ENCODE measurements at places on chromosomes 4 and X. TPM values are rescaled to one million over a fixed set of nuclear protein-coding genes. Genes with fewer than 3 reads are reported as not detected.
A peak's percentile ranks its signal among the peaks of the same experiment; 100 is the strongest.

AMOT gene
- 3.0 TPM for polyA plus RNA-seq

SATL1 gene
- polyA plus RNA-seq, result not detected

S100P gene
- not detected for polyA plus RNA-seq

CPE gene
- polyA plus RNA-seq, result 53.9 TPM

CT45A3 gene
- not detected for polyA plus RNA-seq

- no peak overlapping the region for H3K4me3 ChIP-seq
- no peak overlapping the region for H3K27ac ChIP-seq
- H3K27me3 ChIP-seq, result no peaks in the 10 kb centered on the region
- H3K4me1 ChIP-seq, result no peaks in the 10 kb centered on the region
- H3K36me3 ChIP-seq, result no peaks in the 10 kb centered on the region
These were observed 22.4 kb upstream of the ADH4 start for GRCh38 chr4:99166544-99166943.

DNA sequence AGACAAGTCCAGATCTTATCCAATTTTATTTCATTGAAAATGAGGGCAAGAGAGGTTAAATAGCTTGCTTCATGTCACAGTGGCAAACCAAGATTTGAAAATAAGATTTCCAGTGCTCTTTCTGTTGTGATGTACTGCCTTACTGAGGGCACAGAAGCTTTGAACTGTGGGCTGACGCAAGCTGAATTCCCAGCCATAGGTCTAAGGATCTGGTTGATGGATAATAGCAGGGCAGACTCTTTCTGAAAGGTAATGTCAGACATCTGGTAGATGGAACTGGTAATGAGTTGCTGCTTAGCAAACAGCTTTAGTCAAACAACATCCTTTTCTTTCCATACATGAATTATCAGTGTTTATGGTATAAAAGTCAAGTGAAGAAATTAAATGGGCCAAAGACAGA, 193.9 kb upstream of the RASGEF1B start:
- no peak for DNase-seq
- no peaks in the 10 kb centered on the region for H3K4me1 ChIP-seq
- H3K4me3 ChIP-seq, result no peak overlapping the region
- H3K27me3 ChIP-seq, result 0 out of 2 replicates have a peak, but pooled peaks cover 6% of the 10 kb centered on the region
- H3K27ac ChIP-seq, result no peak overlapping the region
- no peaks in the 10 kb centered on the region for H3K36me3 ChIP-seq

DNA sequence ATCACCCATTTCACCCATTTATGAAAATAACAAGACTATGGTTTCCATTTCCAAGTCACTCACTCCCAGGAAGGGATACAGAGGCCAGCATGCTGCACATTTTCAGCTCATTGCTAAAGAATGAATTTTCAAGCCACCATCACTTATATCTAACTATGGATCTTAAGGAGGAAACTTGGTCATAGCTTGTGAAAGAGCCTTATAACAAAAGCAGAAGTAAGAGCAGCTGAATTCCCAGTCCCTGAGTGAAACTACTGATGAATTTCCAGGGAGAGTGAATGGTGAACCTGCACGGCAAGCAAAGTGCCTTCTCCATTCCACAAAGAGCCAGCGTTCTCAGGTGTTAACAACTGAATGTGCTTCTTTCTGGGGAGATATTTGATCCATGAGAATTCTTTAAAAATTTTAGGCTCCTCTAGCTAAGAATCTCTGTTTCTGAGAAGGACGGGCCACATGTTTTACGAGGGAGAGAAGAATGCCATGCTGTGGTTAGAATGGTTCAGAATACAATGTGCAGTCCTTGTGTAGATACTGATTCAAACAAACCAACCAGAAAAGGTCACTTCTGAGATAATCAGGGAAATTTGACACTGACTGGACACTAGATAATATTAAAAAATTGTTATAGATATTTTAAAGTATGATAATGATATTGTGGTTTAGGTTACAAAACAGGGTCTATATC, 24.0 kb downstream of the BTC start:
- H3K4me1 ChIP-seq, result no peaks in the 10 kb centered on the region
- H3K4me3 ChIP-seq, result no peak overlapping the region
- no peaks in the 10 kb centered on the region for H3K27me3 ChIP-seq
- no peak for DNase-seq

- no peak overlapping the region for H3K4me3 ChIP-seq
- H3K27ac ChIP-seq, result no peak overlapping the region
- no peaks in the 10 kb centered on the region for H3K27me3 ChIP-seq
- no peak for DNase-seq
- peaks cover 27% of the 10 kb centered on the region for H3K4me1 ChIP-seq
These were observed 9.3 kb downstream of the RNF4 start for GRCh38 chr4:2478229-2478628.

DNA sequence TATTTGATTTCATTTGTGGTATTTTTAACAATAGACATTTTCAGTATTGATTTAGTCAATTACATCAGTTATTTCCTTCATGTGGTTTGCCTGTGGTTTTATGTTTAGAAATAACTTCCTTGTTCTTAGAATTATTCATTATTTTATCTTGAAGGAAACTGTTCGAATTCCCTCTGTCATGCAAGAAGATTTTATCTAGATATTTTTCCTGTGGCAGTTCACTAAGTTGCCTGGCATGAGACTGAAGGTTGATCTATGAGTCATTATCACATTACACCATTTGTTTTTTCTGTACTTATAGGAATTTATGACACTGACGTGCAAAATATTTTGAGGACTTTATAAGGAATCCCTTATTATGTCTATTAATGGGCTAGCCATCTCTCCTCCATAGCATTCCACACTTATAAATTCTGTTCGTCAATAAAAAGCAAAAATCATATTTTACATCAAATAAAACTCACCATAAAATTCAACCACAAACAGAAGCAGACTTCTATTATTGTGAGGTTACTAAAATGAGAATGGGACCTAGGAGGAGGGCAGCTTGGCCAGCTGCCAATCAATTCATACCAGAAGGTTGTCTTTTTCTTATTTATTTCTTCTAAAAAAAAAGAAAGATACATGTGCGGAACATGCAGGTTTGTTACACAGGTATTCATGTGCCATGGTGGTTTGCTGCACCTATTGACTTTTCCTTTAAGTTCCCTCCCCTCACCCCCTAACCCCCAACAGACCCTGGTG, 179.0 kb downstream of the KCNIP4 start:
- DNase-seq, result peak; percentile 70
- peaks cover 9% of the 10 kb centered on the region for H3K27me3 ChIP-seq
- peaks cover 12% of the 10 kb centered on the region for H3K4me1 ChIP-seq
- no peak overlapping the region for H3K27ac ChIP-seq
- H3K4me3 ChIP-seq, result no peak overlapping the region

GRCh38 chrX:18877469-18877868, 106.4 kb downstream of the PHKA2 start:
- H3K27me3 ChIP-seq, result no peaks in the 10 kb centered on the region
- H3K36me3 ChIP-seq, result no peaks in the 10 kb centered on the region
- H3K27ac ChIP-seq, result no peak overlapping the region
- H3K4me3 ChIP-seq, result no peak overlapping the region

DNA sequence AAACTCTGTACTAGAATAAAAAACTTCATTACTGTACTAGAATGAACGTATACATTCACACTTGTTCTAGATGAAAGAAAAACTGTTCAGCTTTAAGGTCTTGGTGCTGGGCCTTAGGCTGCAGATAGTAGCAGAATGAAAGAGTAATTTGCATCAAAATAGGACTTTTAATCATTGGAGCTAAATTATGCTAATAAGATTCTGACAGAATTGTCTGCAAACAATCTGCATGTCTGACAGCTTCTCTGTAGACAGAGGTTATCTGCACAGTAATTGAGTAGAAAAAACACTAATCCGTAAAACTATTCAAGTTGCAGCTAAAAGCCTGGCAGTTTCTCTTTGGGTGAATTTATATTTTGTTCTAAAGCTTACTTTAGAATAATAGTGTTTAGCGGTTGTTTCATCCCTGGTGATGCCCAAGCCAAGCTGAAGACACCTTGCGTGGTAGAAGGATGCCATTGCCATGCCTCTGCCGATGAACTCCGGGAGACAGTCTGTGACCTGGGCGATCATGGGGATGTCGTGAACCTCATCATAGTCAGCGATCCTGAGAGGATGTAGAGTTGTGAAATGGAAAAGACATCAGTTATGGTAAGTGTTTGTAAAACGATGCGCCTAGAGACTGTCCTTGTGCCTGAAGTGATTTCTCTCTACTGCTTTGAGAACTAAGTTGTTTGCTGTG, 25.3 kb downstream of the LRP2BP start:
- H3K4me1 ChIP-seq, result no peaks in the 10 kb centered on the region

- no peak overlapping the region for H3K27ac ChIP-seq
- no peaks in the 10 kb centered on the region for H3K27me3 ChIP-seq
- H3K4me3 ChIP-seq, result no peak overlapping the region
- H3K4me1 ChIP-seq, result no peaks in the 10 kb centered on the region
These were observed 23.2 kb upstream of the FAM90A26 start for GRCh38 chr4:9146967-9147366.

DNA sequence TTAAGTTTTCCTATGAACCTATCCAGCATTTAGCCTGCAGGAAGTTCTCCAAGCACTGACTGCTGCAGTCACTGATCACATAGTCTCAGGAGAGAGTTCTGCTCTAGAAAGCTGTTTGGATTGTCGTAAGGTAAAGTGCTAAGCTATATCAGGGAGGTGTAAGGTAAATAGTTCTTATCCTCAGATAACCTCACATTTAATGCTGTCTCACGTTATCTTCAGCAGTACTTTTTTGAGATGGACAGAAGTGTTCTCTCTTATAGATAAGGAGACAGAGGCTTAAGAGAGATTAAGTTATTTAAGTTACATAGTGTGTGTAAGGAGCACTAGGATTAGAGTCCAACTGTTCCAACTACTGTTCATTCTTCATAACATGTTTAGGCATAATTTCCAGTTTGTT, 77.9 kb downstream of the STIM2 start:
- no peak overlapping the region for H3K27ac ChIP-seq
- H3K4me3 ChIP-seq, result no peak overlapping the region
- no peaks in the 10 kb centered on the region for H3K27me3 ChIP-seq
- H3K4me1 ChIP-seq, result no peaks in the 10 kb centered on the region

GRCh38 chr4:173509036-173510001, 20.7 kb downstream of the HAND2 start:
- peak overlapping the region; percentile 88 for H3K4me3 ChIP-seq
- peaks cover 10% of the 10 kb centered on the region for H3K4me1 ChIP-seq
- H3K27ac ChIP-seq, result peak overlapping the region; percentile 67
- no peaks in the 10 kb centered on the region for H3K27me3 ChIP-seq
- no peaks in the 10 kb centered on the region for H3K36me3 ChIP-seq

GRCh38 chr4:5322321-5322720, 271.0 kb downstream of the STK32B start:
- no peaks in the 10 kb centered on the region for H3K4me1 ChIP-seq
- no peaks in the 10 kb centered on the region for H3K36me3 ChIP-seq
- no peaks in the 10 kb centered on the region for H3K27me3 ChIP-seq
- peak; percentile 41 for DNase-seq
- H3K4me3 ChIP-seq, result no peak overlapping the region

DNA sequence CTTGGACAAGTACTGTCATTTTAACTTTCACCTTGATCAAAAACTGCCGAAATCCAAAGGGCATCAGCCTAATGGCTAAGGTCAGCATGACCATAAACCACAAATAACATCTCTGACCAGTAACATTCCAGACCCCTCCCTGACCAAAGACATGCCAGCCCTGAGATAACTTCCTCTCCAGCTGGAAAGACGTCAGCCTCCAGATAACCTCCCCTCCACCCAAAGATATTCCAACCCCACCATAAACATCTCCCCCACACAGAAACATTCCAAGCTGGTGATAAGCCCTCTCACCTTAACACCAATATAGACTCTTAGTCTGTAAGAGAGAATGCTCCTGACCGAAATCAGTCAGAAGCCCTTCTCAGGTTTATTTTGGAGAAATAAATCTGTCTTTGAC, 7.4 kb downstream of the PPP1R2C start:
- H3K36me3 ChIP-seq, result no peaks in the 10 kb centered on the region
- H3K4me3 ChIP-seq, result no peak overlapping the region
- no peaks in the 10 kb centered on the region for H3K4me1 ChIP-seq
- H3K27me3 ChIP-seq, result no peaks in the 10 kb centered on the region
- no peak for DNase-seq
- no peak overlapping the region for H3K27ac ChIP-seq

- no peaks in the 10 kb centered on the region for H3K27me3 ChIP-seq
- DNase-seq, result no peak
- no peak overlapping the region for H3K27ac ChIP-seq
- no peaks in the 10 kb centered on the region for H3K4me1 ChIP-seq
- no peaks in the 10 kb centered on the region for H3K36me3 ChIP-seq
These were observed 249.1 kb downstream of the RPA4 start for GRCh38 chrX:97132664-97133415.

DNA sequence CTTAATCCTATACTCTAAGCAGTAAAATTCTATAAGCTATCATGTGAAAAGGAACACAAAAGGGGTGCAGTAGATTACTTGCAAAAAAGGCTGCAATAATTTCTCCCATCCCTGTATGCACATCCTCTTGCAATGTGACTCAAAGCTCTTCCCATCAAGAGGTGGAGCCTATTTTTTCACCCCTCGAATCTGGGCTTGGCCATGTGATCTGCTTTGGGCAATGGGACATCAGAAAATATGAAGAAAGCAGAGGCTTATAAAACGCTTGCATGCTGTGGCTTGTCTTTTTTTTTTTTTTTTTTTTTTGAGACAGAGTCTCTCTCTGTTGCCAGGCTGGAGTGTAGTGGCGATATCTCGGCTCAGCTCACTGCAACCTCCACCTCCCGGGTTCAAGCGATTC, 33.0 kb downstream of the GEMIN8 start:
- no peak overlapping the region for H3K4me3 ChIP-seq
- no peaks in the 10 kb centered on the region for H3K4me1 ChIP-seq
- no peaks in the 10 kb centered on the region for H3K36me3 ChIP-seq
- DNase-seq, result no peak
- no peak overlapping the region for H3K27ac ChIP-seq

GRCh38 chr4:26106776-26107175, 192.8 kb downstream of the SMIM20 start:
- H3K4me1 ChIP-seq, result no peaks in the 10 kb centered on the region
- no peak overlapping the region for H3K4me3 ChIP-seq
- DNase-seq, result no peak
- peaks cover 68% of the 10 kb centered on the region for H3K27me3 ChIP-seq
- no peak overlapping the region for H3K27ac ChIP-seq

DNA sequence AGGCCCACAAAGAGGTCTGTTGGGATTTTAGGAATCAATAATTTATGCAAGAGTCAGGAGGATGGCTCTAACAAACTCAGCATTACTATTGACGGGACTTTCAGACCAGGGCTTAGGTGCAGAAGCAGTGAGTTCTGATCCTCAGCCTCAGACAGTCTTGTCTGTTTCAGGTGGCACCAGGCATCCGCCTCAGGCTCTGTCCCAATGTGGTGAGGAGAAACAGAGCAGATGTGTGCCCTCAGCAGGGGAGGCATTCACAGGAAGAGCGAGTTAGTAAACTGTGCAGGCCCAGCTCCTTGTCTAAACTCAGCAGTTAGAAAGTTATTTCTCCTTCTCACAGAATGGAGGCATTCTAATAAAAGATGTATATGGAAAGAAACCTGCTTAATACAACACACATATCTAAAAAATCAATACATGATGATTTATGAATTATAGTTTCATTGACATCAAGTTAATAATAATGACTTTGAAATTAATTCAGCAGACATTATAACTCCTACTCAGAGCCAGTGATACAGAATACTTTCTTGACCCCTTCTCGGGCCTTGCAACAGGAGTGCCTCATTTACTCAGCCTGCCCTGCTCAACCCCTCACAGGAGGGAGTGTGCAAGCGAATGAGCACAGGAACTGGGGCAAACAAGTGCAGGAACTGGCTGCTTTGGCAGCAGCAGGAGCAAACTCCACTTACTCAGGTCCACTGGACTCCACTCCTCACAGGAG, 202.8 kb upstream of the SMIM31 start:
- no peak overlapping the region for H3K27ac ChIP-seq
- no peaks in the 10 kb centered on the region for H3K27me3 ChIP-seq
- H3K4me1 ChIP-seq, result no peaks in the 10 kb centered on the region
- H3K36me3 ChIP-seq, result no peaks in the 10 kb centered on the region

All from GM23248 (cell line).